LHCN-M2 (cell line): ENCODE measurements at places on chromosomes 7 and 10.

DNA sequence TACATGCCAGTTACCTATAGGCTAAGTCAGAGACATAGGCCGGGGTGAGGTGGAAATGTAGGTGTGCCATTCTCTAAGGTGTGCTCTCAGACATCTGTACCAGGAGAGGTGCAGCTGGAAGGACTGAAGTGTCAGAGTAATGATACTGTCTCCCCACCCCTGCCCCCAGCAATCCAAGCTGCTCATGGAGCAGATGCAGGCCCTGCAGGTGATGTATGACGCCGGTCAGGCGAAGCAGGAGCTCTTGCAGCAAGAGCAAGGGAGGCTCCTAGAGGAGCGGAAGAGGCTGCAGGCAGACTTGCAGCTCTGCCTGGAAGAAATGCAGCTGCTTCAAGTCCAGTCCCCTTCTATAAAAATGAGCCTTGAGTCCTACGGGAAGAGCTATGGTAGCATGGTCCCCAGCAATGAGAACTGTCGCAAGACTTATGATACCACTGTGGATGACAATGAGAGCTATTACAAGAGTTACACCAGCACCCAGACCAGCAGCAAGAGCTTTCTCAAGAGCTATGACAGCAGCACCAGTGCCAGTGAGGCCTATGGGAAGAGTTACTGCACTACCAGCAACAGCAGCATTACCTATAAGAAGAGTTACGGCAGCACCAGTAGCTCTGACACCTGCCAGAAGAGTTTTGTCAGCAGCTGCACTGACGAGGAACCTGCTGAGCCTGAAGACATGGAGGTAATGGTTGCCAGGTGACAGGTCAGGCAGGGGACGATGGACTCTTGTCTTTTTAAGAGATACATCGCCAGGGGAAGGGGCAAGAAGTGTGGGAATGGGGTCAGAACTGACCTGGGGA, 18.4 kb upstream of the FLNC start:
- no peak for DNase-seq

DNA sequence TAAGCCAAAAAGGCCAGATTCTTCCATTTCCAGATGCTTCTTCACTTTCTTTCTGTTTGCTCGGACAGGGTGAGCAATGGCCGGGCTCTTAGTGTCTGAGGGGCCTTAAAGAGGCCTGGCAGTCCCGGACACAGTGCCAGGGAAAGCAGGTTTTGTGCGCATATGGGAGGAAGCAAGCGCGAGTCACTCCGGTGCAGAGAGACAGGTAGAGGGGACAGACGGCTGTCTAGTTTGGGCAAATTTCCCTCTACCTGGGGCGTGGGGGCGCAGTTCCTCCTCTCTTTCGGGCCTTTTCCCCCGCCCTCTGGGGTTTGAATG, 4.7 kb downstream of the NEUROD6 start:
- no peak for DNase-seq

DNA sequence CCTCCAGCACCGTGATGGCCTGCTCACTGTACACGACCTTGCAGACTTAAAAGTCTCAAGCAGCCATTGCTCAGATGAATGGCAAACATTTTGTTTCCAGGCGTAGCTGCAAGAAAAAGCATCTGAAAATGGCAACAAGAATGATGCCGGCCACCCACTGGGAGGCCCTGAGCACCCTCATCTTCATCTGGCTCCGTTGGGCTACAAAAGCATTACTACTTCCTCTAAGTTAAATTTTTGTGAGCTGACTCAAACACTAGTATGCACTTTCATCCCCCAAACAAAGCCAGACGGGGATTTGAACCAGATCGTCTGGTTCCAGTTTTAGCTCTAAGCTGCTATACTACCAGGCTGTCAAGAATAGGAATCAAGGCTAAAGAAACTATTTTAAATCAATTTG, 116.6 kb upstream of the CDK1 start:
- DNase-seq, result peak; percentile 67

- peak; percentile 30 for DNase-seq
These were observed 62.9 kb upstream of the MXI1 start for GRCh38 chr10:110144507-110144906.

DNA sequence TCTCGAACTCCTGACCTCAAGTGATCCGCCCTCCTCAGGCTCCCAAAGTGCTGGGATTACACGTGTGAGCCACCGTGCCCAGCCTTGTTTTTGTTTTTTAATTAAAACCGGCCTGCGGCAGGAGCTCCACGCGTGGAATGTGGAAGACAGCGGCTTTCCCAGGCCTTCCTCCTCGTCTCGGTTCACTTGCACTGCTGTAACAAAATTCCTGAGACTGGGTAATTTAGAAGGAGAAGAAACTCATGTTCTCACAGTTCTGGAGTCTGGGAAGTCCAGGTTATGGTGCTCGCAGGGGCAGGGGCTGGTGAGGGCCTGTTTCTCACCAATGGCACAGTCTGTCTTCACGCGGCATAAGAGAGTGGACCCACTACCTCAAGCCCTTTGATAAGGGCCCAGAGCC, 14.4 kb upstream of the CRYGN start:
- no peak for DNase-seq

DNA sequence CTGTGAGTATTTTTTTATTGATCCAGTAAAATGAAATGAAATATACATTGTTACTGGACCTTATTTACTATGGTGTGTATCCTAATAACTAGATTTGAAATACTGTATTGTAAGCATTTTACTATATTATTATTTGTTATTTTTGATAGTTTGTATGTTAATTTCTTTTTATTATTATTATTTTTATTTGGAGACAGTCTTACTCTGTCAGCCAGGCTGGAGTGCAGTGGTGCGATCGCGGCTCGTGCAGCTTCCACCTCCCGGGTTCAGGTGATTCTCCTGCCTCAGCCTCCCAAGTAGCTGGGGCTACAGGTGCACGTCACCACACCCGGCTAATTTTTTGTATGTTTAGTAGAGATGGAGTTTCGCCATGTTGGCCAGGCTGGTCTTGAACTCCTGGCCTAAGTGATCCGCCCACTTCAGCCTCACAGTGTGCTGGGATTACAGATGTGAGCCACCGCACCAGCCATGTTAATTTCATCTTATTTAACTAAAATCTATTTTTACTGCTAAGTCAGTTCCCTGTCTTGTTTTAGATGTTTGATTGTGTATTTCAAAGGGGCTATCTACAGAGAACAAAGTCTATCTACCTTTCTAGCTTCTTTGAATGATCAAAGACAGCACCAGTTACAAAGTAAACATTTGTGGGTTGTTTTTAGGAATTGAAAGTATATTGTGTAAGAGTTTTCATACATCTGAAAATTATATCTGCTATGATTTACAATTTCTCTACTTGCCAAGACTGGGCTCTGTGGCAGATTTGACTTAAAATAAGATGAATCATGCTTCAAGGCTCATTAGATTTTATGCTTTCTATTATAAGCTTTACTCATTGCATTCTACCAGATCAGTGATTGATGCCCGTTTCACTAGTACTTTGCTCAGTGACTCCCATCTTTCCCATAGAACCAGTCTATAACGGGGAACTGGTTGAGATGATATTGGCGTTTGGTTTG, 41.6 kb downstream of the CDC123 start:
- no peak for DNase-seq

- DNase-seq, result no peak
These were observed 72.1 kb downstream of the WNT2 start for GRCh38 chr7:117250801-117251200.

GRCh38 chr7:16762177-16762576, 8.6 kb downstream of the TSPAN13 start:
- no peak for DNase-seq

- DNase-seq, result no peak
These were observed 3.0 kb upstream of the BUB3 start for GRCh38 chr10:123150986-123151736.

DNA sequence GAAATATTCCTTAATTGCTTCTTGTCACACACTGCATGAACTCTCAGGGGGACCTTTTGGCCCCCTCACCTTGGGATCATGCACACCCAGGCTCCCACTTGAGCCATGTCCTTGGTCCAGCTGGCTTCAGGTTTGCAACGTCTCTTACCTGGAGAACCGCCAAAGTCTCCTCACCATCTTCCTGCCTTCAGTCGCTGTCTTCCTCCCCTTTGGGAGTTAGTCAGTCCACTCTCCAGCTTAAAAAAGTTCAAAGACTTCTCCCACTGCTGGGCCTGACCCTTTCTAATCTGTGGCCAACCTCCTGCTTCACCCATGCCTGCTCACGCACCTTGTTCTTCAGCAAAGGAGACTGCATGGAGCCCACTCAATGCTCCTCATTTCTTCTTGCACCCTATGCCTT, 82.6 kb upstream of the LRRC4 start:
- no peak for DNase-seq

DNA sequence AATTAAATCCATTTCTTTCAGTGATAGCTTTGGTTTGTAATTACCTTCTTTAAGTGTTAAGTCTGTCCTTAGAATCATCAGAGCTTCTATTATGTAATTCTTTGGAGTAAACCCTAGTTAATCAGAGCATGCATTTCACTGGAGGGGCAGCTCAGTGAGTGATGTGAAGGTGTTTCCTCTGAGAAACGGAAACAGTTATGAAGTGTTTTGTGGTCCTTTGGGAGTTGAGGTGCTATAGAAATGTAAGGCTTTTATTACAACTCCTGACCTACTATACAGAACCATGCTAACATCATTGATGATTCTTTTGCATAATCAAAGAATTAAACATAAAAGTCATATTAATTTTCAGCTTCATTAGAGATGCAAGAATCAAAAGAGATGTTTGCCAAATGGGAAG, 141.5 kb downstream of the EXOC4 start:
- no peak for DNase-seq

DNA sequence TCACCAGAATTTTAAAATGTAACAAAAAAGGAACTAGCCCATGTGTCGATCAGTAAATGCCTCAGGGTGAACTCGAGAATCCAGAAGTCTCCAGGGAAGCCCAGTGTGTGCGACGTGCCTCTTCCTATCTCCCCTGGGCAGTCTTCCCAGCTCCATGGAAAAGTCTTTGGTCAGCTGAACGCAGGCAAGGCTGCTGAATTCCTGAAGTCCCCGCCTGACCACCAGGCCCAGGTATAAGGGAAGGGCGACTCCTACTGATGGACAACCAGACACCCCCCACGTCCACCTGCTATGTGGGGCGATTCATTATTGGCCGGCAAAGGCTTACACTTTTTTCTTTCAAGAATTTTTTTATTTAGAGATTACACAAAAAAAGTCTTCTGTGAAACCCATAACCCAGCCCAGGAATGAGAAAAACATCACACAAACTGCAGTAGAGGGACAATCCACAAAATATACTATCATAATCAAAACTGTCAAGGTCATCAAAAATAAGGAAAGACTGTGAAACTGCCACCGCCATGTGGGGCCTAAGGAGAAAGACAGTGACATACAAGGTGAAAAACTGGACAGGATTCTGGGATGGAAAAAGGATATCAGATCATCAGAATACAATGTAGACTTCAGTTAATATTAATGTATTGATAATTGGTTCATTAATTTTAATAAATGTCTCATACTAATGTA, 93.5 kb downstream of the CTBP2 start:
- no peak for DNase-seq

DNA sequence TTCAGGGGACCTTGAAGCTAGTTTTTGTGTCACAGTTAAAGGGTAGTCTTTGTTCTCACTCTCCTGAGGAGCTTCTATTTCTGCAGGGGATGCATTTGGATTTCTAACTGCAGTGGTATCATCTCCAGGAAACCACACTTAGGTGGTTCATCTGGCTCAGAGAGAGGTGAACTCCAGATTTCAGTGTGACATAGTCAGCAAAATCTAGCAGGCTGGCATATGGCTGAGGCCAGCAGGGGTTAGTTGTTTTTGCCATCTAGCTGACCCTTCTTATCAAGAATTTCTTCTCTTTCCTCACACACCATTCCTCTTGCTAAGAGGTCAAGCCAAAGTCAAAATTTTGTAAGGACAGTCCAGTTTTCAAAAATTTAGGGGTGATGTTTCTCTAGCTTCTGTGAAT, 248.2 kb downstream of the REEP3 start:
- DNase-seq, result no peak

GRCh38 chr7:119561751-119562150, 711.2 kb upstream of the KCND2 start:
- no peak for DNase-seq
